ENCODE measurements at places on chromosomes 6 and 20.

GRCh38 chr20:8764344-8764962, 304.4 kb upstream of the PLCB4 start:
- DNase-seq, result peak; percentile 94

GRCh38 chr6:63530182-63530581, 42.1 kb upstream of the LOC128125822 start:
- DNase-seq, result no peak

DNA sequence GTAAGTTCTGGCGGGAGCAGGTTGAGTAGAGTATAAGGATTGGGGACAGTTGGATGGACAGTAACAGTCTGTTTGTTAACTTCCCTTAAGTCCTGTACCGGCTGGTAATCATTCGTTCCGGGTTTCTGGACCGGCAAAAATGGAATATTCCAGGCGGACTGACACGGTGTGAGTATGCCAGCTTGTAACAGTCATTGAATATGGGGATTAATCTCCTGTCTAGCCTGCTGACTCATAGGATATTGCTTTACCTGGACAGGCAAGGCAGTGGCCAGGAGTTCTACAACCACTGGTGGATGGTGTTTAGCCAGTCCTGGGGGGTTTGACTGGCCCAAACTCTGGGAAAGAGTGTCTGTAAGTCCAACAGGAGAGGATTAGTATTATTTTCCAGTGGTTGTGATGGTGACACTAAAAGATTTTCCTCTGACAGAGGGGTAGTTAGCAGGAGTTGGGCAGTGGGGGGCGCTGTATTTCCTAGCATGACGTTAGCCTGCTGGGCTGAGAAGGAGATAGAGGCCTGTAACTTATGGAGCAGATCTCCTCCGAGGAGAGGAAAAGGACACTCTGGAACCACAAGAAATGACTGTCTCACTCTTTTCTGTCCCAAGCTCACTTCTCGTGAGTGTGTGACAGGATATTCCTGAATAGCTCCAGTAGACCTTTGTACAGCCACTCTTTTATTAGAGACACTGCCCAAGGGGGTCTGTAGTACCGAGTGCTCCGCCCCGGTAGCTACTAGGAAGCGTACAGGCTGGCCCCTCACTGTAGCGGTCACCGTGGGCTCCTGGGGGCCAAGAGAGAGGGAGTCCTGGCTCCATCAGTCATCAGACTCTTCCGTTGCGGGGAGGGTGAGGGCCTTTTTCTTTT, 152.2 kb downstream of the TRIM27 start:
- no peak for DNase-seq

GRCh38 chr20:6420336-6420735, 297.5 kb upstream of the FERMT1 start:
- no peak for DNase-seq

- peak; percentile 11 for DNase-seq
Measured at GRCh38 chr6:1701668-1702353, 92.1 kb downstream of the FOXC1 start.

DNA sequence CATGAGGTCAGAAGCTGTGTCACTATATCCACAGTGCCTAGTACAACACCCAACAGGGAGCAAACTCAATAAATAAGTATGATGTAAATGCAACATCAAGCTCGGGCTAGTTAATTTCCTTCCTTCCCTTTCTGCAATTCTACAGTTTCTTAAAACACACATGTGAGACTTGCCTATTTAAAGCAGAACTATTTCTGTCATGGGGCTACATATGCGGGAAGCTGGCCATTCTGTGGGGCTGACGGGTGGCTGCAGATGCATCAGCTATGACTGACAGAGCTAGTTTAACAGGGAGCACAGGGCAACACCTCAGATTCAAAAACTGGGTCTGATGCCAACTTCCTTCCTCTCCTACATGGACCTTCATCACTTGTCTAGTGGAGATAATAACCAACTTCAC, 118.1 kb upstream of the ENPP5 start:
- DNase-seq, result no peak

GRCh38 chr6:106724848-106725247, 95.5 kb downstream of the QRSL1 start:
- peak; percentile 68 for DNase-seq

Data from MG63 (cell line).